Stimulated activated CD4-positive, alpha-beta T cell treated with anti-CD3 and anti-CD28 coated beads, Interleukin-15, amount 100 ng/mL, for 24 hours (primary cell): ENCODE measurements at places on chromosomes 2 and 18.

DNA sequence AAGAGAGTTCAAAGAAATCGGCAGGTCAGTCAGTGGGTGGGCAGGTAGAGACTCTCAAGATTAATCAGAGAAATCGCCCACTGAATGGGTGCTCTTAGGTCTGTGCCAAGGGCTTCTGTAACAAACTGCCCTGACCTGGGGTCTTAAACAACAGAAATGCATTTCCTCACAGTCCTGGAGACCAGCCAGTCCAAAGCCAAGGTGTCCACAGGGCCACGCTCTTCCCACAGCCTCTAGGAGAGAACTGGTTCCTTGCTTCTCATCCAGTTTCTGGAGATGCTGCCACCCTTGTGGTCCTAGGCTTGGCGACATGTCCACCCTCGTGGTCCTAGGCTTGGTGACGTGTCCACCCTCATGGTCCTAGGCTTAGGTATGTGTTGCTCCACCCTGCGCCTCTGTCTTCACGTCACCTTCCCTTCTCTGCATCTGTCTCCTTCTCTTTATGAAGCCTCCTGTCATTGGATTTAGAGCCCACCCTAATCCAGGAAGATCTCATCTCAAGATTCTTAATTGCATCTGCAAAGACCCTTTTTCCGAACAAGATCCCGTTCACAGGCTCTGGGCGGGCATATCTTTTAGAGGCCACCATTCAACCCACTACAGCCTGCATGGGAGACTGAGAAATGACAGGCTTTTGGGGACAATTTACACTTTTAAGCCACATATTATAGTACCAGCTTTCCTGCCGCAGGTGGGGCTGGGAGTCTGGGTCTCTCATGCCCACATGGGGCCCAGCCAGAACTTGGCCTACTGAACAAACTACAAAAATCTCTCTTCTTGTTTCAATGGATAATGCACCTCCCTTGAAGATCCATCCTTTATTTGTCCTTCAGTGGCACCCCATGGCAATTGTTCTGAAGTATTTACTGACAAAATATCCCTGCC is 161.3 kb downstream of the ASB1 start:
- DNase-seq = no peak

DNA sequence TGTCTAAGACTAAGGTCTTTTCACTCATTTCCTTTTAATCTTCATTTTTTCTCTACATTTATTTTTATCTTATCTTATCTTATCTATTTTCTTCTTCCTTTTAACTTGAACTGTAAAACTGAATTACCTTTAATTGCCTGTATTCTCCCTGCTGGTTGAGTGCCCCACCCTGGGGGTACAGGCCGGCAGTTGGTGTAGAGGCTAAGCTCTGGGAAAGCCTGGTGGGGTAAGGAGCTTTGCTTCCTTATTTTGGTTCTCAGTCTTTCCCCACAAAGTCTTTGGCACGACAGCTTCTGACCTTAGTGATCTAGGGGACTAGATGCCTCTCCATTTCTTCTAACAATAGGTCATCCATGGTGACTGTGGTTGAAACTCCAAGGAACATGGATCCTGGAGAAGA is 26.8 kb upstream of the HAAO start:
- DNase-seq = no peak

DNA sequence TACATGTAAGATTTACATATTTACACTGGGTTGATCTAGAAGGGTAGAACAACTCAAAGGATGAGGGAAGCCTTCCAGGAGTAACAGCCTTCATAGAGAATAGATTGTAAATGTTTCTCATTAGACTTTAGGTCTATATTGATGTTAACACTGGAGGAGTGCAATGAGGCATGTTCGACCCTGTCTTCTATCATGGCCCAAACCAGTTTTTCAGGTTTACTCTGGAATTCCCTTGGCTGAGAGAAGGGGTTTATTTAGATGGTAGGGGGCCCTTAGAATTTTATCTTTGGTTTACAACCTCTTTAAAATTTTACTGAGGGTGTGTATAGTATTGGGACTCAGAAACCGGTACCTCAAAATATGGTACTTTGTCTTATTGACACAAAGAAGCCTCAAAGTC is 634.9 kb upstream of the PIK3C3 start:
- no peak for DNase-seq

DNA sequence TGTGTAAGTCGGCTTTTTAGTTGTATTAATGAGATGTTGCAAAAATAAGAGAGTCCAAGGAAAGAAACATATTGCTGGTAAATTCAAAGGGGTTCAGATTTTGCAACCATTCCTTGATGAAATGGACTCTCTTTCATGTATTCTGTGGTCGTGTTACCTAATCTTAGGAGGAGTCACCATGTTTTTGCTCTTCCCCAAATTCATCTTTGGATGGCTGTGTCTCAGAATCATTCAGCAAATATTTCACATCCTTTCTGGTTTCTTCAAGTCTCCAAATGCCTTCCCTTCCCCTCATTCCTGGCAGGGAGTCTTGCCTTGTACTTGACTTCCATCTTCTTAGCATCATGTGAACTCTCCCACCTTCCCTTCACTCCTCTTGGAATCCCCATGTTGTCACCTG is 66.1 kb downstream of the PTPRM start:
- DNase-seq = no peak

DNA sequence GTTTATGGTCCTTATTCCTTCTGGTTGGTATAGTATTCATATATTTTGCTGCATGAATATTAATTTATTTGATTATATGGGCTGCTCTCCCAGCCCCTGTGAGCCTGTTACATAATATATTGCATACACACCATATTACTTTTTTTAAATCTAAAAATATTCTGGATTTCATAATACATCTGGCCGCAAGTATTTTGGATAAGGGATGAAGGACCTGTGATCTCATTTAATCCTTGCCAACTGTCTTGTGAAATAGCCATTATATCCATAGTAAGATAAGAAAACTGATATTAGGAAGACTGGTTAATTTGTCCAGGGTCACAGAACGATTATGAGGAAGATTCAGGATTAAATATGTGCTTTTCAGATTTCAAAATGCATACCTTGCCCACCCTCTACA is 433.6 kb downstream of the LPIN1 start:
- no peak for DNase-seq
